ENCODE measurements at places on chromosomes 13 and 19. TPM values are rescaled to one million over a fixed set of nuclear protein-coding genes. Genes with fewer than 3 reads are reported as not detected.

The PSG11 gene
- not detected for total RNA-seq

GRCh38 chr13:42110410-42111155, 62.1 kb downstream of the DGKH start:
- no peak overlapping the region for H3K4me3 ChIP-seq
- peak overlapping the region; percentile 1 for H3K27ac ChIP-seq
- DNase-seq: no peak
- no peaks in the 10 kb centered on the region for H3K27me3 ChIP-seq

The YJEFN3 gene
- total RNA-seq: 3.6 TPM

DNA sequence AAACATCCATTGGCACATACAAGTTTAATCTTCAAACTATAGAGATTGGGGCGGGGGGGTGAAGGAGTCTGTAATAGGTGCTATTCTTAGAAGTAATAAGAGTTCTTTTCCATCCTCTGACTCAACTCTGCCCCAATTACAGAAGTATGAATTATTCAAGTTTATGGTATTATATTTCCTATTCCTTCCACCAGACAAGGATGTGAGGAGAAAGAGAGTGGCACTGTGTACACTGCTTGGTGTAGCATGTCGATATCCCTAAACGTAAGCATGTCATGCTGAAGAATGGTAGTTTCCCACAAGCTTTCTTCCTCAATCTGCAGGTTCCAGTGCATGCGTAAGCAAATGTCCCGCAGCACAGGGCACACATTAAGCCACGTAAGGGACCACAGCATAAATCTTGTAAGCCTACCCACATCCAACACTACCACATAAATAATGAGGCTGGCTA, 14.1 kb downstream of the BRD4 start:
- peak; percentile 3 for DNase-seq
- no peaks in the 10 kb centered on the region for H3K36me3 ChIP-seq
- no peak overlapping the region for H3K4me3 ChIP-seq
- peak overlapping the region; percentile 95 for H3K27ac ChIP-seq
- H3K4me1 ChIP-seq: peaks cover 90% of the 10 kb centered on the region

The AMH gene
- 10.2 TPM for total RNA-seq

DNA sequence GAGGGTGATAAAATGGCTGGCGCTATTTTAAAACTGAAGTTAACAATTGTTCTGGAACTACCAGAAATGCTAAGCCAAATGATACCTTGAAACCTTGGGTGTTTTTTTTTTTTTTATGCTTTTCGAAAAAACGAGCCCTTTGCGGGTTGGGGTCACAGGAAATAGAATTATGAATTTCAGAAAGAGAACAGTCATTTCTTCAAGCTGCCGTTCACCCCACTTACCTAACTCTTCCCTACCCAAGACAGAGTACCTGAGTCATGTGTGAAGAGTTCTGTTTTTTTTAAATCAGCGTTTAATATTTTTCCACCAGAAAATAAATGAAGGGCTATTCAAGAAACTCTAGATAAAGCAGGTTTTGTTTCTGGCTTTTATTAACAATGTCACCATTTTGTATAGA, 35.3 kb downstream of the KLF2 start:
- peaks cover 3% of the 10 kb centered on the region for H3K36me3 ChIP-seq
- no peaks in the 10 kb centered on the region for H3K27me3 ChIP-seq
- no peak for DNase-seq
- H3K27ac ChIP-seq: no peak overlapping the region

DNA sequence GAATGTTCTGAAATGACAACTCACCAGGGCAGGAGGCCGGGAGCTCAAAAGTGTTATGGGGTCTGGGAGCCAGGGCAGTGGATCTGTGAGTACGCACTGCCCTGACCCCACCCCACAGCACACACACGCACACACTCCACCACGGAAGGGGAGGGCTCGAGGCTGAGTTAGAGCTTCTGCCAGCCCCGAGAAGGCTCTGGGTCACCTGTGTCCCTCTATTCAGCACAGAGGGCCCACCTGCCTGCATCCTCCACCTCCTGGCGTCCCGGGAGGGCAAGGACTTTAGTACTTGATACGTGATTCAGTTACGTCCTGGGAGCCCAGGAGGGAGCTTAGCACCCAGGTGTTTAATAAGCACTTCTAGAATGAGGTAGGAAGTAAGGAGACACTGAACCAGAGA, 190.0 kb upstream of the GPR12 start:
- DNase-seq: no peak
- H3K4me1 ChIP-seq: no peaks in the 10 kb centered on the region
- H3K36me3 ChIP-seq: no peaks in the 10 kb centered on the region
- H3K4me3 ChIP-seq: no peak overlapping the region
- H3K27me3 ChIP-seq: peaks cover 21% of the 10 kb centered on the region

DNA sequence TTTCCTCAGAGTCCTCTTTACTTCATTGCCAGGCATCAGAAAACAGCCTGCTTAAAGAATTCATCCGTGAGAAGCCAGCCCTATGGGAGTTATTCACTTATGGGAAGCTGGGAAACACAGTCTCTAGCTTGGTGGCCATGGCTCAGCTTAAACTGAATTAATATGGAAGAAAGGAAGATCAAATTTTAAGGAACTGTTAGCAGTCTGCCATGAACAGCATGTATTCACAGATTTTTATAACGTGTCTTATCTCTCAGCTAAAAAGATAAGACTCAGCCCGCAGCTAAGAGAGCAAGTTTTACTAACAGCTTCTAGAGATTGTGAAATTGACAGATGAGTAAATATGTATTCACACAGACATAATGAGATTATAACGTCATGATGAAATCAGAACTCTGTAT, 253.7 kb upstream of the RXFP2 start:
- H3K27ac ChIP-seq: no peak overlapping the region
- H3K4me3 ChIP-seq: no peak overlapping the region
- H3K27me3 ChIP-seq: peaks cover 11% of the 10 kb centered on the region
- DNase-seq: no peak
- H3K4me1 ChIP-seq: peaks cover 4% of the 10 kb centered on the region

DNA sequence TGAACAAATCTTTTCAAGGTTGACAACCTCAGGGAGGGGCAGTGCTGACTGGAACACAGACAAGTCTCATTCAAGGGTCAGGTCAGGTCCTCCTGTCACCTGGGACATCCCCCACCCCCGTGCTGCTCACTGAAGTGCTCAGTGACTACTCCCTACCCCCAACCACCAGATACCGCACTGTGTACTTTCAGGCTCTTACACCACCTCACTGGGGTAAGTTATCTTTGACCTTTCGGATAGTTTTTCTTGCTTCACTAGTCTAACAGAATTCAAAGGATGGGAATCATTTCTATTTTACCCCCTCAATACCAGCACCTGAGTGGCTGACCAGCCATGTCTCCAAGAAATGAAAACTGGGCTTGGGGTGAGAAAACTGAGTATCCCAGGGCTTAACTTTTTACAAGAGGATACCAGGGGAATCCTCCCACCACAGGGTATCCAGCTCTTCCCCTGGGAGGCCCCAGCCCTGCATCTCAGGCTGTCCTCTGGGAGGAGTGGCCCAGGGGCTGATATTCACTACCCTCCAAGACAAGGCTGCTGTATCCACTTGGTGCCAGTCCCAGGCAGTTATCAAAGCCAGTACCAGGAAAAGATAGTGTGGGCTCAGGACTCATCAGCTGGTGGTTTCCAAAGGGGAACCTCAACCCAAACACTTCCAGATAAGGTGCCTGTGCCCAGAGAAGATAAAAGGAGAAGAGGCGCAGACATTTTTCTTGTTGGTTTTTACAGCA, 2.1 kb downstream of the ZNF563 start:
- peaks cover 11% of the 10 kb centered on the region for H3K4me1 ChIP-seq
- no peaks in the 10 kb centered on the region for H3K27me3 ChIP-seq
- H3K27ac ChIP-seq: no peak overlapping the region
- no peak for DNase-seq
- no peak overlapping the region for H3K4me3 ChIP-seq

- peak; percentile 5 for DNase-seq
- no peaks in the 10 kb centered on the region for H3K36me3 ChIP-seq
- H3K4me1 ChIP-seq: peaks cover 30% of the 10 kb centered on the region
- no peak overlapping the region for H3K4me3 ChIP-seq
- H3K27me3 ChIP-seq: peaks cover 2% of the 10 kb centered on the region
Observed at GRCh38 chr13:30141775-30142485, 165.4 kb downstream of the KATNAL1 start.

GRCh38 chr13:42354241-42355091, 82.5 kb downstream of the AKAP11 start:
- no peak for DNase-seq
- H3K27ac ChIP-seq: no peak overlapping the region
- H3K36me3 ChIP-seq: peaks cover 2% of the 10 kb centered on the region
- H3K27me3 ChIP-seq: peaks cover 3% of the 10 kb centered on the region
- H3K4me1 ChIP-seq: peaks cover 14% of the 10 kb centered on the region

GRCh38 chr13:31310356-31310755, 110.6 kb downstream of the B3GLCT start:
- no peak overlapping the region for H3K27ac ChIP-seq
- DNase-seq: no peak
- H3K27me3 ChIP-seq: no peaks in the 10 kb centered on the region
- H3K4me3 ChIP-seq: no peak overlapping the region
- H3K4me1 ChIP-seq: peaks cover 3% of the 10 kb centered on the region

DNA sequence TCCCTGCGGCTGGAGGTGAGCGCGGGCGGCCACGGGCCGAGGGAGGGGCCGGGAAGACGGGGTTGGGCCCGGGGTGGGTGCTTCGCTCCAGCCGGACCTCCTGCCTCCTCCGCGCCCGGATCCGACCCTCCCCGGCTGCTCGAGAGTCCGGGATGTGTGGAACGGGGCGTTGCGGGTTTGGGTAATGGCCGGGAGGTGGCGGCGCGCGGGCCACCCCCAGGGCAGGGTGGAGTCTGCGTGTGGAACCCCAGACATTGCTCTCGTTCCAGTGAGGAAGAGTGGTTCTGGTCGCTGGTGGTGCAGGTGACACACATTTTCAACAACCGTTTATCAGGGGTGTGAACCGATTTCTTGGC, 38.8 kb downstream of the ARHGEF7 start:
- no peak for DNase-seq
- peak overlapping the region; percentile 90 for H3K4me3 ChIP-seq
- H3K4me1 ChIP-seq: peaks cover 68% of the 10 kb centered on the region
- no peaks in the 10 kb centered on the region for H3K27me3 ChIP-seq
- H3K36me3 ChIP-seq: peaks cover 5% of the 10 kb centered on the region

DNA sequence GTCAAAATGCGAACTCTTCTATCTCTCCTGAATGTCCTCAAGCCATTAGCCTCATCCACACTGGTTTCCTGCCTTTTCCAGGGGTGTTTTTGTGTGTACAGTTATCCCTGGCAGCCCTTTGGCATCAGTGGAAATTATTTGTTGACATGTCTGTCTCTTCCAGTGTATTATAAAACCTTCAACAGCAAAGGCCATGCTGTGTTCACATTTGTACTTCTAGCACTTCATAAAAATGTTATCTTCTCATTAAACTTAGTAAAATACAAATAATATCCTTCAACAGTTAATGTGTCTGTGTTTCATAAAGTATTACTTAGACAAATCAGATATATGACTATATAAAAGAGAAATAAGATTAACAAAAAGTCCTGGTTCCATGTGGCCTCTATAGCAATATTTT, 359.5 kb upstream of the ARGLU1 start:
- no peak overlapping the region for H3K4me3 ChIP-seq
- H3K27me3 ChIP-seq: peaks cover 4% of the 10 kb centered on the region
- peaks cover under 1% of the 10 kb centered on the region for H3K36me3 ChIP-seq
- no peak overlapping the region for H3K27ac ChIP-seq
- no peak for DNase-seq

DNA sequence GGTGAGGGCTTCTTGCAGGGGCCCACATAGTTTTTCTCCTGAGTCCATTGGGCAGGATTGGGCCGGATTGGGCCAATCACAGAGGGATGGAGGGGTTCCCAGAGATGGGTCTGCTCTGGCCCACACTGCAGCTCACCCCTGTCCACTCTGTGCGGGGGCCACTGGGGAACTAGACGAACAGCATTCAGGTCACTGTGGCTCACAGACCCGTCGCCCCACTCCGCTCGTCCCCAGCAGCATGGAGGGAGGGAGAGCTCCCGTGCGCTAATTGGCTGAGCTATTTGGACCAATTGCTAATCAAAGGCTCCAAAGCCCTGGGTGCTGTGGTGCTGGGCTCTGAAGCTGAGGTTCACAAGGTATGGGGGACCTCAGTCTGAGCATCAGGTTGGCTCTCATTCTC, 11.3 kb downstream of the NACC1 start:
- no peak overlapping the region for H3K4me3 ChIP-seq
- H3K27ac ChIP-seq: no peak overlapping the region
- H3K27me3 ChIP-seq: no peaks in the 10 kb centered on the region
- peaks cover 3% of the 10 kb centered on the region for H3K4me1 ChIP-seq
- no peak for DNase-seq

GRCh38 chr19:6680141-6680540, 10.2 kb upstream of the TNFSF14 start:
- H3K27me3 ChIP-seq: peaks cover 44% of the 10 kb centered on the region
- H3K4me3 ChIP-seq: no peak overlapping the region
- peaks cover 9% of the 10 kb centered on the region for H3K4me1 ChIP-seq
- no peak for DNase-seq
- no peaks in the 10 kb centered on the region for H3K36me3 ChIP-seq
- H3K27ac ChIP-seq: no peak overlapping the region

- no peaks in the 10 kb centered on the region for H3K4me1 ChIP-seq
- no peaks in the 10 kb centered on the region for H3K36me3 ChIP-seq
- DNase-seq: no peak
- no peak overlapping the region for H3K4me3 ChIP-seq
- peaks cover 13% of the 10 kb centered on the region for H3K27me3 ChIP-seq
Observed at GRCh38 chr19:30739394-30739793, 367.2 kb downstream of the ZNF536 start.

The CPT1C gene
- 30.7 TPM for total RNA-seq

DNA sequence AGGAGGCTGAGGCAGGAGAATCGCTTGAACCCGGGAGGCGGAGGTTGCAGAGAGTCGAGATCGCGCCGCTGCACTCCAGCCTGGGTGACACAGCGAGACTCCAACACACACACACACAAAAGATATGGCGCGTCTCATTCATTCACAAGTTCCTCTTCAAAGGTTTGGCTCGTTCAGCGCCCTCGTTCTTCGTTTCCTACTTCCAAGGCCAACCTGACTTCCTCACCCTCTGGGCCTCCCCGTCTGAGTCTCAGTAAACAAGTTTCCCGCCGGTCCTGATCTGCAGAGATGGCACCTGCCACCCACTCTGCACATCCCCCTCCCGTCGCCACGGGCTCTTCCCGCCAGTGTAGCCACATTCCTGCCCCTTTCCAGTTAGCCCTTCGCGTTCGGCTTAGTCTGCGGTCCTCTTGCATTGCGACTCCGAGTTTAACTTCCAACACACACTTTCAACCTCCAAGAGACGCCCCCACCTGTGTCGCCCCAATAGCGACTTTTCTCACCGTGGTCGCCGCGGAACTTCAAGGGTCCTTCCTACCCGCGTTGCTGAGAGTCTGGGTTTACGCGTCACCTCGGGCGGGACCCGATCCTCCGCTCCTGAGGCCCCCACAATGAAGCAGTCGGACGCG, 1.3 kb upstream of the BSG start:
- H3K36me3 ChIP-seq: no peaks in the 10 kb centered on the region
- H3K4me1 ChIP-seq: peaks cover 40% of the 10 kb centered on the region
- H3K4me3 ChIP-seq: peak overlapping the region; percentile 90
- peak overlapping the region; percentile 86 for H3K27ac ChIP-seq

The KISS1R gene
- total RNA-seq: 0.38 TPM

- H3K4me3 ChIP-seq: no peak overlapping the region
- H3K27ac ChIP-seq: no peak overlapping the region
- no peaks in the 10 kb centered on the region for H3K27me3 ChIP-seq
- no peaks in the 10 kb centered on the region for H3K4me1 ChIP-seq
- H3K36me3 ChIP-seq: peaks cover 2% of the 10 kb centered on the region
Observed at GRCh38 chr13:51921790-51922740, 60.3 kb downstream of the CCDC70 start.

Data from chondrocyte (in vitro differentiated cells).